NCI-H1694 treated with DMSO at 0.1 percent for 48 hours (cell line): ENCODE measurements at places on chromosomes 16 and 17.

GRCh38 chr17:47603830-47604597 is 45.7 kb upstream of the KPNB1 start:
- DNase-seq, result no peak

- DNase-seq, result no peak
Measured at GRCh38 chr16:82954224-82954929, 327.6 kb downstream of the CDH13 start.

- DNase-seq, result no peak
Measured at GRCh38 chr16:62135446-62135845, 99.2 kb upstream of the CDH8 start.

- no peak for DNase-seq
Measured at GRCh38 chr17:47982091-47982617, 11.2 kb downstream of the CDK5RAP3 start.

DNA sequence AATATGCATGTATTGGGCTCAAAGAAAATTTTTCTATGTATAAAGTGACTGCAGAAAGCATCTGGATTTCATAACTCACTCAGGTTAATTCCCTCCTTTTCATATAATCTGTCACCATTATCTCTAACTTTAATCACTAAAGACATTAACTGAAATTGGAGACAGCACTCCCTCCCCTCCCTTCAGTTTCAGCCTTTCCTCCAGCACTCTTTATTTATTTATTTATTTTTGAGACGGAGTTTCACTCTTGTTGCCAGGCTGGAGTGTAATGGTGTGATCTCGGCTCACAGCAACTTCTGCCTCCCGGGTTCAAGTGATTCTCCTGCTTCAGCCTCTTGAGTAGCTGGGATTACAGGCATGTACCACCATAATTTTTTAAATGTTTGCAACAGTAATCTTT is 43.1 kb downstream of the CDH8 start:
- DNase-seq, result no peak

DNA sequence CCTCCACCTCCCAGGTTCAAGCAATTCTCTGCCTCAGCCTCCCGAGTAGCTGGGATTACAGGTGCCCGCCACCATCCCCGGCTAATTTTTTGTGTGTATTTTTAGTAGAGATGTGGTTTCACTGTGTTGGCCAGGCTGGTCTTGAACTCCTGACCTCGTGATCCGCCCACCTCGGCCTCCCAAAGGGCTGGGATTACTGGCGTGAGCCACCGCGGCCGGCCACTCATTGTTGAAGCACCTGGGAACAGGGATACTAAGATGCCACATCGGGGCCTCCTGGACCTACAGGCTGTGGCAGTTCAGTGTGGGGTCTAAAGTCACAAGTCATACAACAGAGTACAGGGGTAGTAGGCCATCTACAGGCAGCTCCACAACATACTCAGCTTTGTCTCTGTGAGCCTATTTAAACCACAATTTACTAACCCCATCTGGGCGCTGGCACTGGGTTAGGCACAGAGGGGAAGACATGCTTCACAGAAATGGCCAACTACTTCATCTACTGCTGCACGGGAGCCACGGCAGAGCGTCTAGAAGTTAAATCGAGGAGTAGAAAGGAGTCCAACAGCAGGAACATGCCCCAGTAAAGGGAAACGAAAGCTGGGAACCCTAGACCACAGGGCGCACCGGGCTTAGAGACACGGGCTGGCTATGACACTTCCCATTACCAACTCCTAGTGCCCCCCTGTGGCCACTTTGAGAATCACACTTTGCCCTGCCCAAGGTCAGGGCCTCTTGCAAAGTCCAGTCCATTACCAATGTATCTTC is 4.3 kb downstream of the VAMP2 start:
- peak; percentile 75 for DNase-seq

GRCh38 chr17:28828294-28829040 is 14.1 kb downstream of the FAM222B start:
- no peak for DNase-seq

- no peak for DNase-seq
Measured at GRCh38 chr17:50350733-50351132, 4.8 kb downstream of the XYLT2 start.

- no peak for DNase-seq
Measured at GRCh38 chr16:85278839-85279238, 166.6 kb upstream of the CIBAR2 start.

- DNase-seq, result no peak
Measured at GRCh38 chr17:5198472-5198871, 6.8 kb upstream of the ZNF594 start.

DNA sequence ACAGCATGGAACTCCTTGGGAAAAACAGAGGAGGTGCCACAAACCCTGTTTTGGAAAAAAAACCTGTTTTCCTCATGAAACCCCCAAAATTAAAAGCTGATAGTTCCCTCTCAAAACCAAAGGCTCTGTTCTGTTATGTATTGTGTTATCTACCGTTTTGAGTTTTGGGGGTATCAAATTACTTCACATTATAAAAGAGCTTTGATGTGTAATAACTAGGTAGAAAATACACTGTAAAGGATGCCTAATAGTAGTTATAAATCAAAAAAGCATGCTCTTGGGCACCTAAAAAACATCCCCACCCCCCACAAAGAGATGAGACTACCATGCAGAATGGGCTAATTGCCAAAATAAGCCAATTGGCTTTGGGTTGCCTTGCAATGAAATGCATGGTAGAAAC is 30.8 kb downstream of the C16orf54 start:
- no peak for DNase-seq

- peak; percentile 13 for DNase-seq
Measured at GRCh38 chr17:28372945-28373274, 1.4 kb downstream of the SARM1 start.

- DNase-seq, result no peak
Measured at GRCh38 chr17:50963139-50963538, 97.0 kb upstream of the TOB1 start.

DNA sequence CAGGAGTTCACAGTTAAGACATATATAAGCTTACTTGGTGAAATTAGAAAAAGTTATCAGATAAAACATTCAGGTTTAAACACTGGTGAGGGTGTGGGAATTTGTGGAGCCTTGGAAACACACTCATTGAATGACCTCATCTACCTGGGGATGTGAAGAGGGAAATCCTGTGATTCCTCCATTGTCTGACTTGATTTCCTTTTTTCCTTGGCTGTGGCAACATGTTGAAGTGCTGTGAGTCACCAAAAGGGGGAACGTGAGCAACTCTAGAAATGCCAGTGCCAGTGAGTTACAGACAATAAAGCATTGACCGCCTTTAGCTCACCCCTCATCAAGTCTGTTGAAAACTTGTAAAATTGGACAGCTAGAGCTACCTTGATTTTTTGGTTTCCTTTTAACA is 1.8 kb downstream of the HMOX2 start:
- DNase-seq, result no peak

DNA sequence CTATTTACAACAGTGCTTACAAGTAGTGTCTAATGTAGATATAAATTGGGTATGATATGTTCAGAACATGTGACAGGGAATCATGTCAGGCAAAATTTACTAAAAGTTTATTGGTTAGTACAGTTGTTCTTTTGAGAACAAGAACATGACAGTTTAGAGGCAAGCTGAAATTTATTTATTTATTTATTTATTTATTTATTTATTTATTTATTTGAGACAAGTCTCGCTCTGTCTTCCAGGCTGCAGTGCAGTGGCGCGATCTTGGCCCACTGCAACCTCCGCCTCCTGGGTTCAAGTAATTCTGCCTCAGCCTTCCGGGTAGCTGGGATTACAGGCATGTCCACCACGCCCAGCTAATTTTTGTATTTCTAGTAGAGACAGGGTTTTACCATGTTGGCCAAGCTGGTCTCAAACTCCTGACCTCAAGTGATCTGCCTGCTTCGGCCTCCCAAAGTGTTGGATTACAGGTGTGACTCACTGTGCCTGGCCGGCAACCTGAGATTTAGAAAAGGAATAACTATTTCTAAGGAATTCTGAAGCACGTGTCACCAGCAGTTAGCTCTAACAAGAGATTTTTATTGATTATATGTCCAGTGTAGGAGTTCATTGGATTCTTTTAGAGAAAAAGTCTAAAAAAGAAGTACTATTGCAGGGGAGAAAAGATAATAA is 24.9 kb downstream of the MRTFB start:
- no peak for DNase-seq

- no peak for DNase-seq
Measured at GRCh38 chr17:36703860-36704266, 102.5 kb downstream of the MRM1 start.

GRCh38 chr16:9365370-9365728 is 273.9 kb downstream of the HAPSTR1 start:
- DNase-seq, result no peak

GRCh38 chr16:29743827-29744531 is 1.8 kb downstream of the C16orf54 start:
- no peak for DNase-seq

DNA sequence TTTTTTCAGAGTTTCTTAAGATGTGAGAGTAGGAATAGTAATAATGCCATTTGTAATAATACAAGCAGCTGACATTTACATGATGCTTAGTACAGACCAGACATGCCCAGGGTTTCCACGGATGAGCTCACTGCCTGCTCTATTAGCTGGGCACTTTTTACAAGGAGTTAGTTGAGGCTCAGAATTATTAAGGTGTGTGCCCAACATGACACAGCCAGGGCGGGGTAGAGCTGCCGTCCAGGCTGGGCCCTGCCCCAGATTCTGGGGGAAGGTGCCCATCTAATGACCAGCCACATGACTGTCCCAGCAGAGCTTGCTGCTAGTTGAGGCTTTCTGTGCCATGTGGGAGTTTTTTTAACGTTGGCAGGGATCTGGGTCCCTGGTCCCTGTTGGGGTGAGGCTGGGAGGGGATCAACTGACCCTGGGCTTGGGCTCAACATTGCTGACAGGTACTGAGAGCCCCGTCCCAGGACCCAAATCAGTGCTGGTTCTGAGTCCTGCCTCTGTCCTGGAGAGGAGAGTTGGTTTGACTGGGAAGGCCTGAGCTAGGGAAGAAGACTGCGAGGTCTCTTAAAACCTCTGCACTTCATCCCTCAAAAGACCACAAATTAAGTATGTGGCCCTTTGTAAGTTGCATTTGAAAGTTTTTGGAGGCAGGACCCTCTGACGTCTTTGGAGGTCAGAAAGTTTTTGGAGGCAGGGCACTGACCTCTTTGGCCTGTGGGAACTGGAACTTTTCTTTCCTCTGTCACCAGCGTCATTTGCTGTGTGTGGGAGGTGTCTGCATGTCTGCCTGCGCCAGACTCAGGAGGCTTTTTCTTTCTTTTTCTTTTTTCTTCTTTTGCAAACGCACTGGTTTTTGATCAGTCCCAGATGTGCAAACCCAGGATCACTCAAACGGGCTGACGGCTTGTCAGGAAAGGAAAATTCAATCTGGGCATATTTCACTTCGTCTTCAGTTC is 2.2 kb downstream of the CRISPLD2 start:
- DNase-seq, result no peak

DNA sequence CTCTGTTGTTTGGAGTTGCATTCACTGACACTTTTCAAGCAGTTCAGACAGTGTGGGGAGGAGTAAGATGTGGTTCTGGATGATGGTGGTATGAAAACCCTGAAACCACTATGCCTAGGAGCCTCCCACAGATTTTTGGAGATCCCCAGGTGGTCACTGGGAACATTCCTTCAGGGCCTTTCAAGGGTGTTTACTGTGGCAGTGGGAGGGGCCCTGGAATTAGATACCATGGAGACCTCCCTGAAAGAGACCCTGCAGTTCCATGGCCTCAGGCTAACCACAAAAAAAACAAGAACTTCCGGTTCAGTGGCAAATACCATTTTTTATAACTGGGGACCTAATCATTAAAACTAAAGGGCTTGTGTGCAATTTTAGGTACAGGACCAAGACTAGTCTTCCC is 79.9 kb downstream of the TMEM100 start:
- no peak for DNase-seq

- no peak for DNase-seq
Measured at GRCh38 chr16:53486230-53486629, 16.8 kb downstream of the AKTIP start.

GRCh38 chr16:50972876-50973275 is 178.2 kb downstream of the SALL1 start:
- no peak for DNase-seq

DNA sequence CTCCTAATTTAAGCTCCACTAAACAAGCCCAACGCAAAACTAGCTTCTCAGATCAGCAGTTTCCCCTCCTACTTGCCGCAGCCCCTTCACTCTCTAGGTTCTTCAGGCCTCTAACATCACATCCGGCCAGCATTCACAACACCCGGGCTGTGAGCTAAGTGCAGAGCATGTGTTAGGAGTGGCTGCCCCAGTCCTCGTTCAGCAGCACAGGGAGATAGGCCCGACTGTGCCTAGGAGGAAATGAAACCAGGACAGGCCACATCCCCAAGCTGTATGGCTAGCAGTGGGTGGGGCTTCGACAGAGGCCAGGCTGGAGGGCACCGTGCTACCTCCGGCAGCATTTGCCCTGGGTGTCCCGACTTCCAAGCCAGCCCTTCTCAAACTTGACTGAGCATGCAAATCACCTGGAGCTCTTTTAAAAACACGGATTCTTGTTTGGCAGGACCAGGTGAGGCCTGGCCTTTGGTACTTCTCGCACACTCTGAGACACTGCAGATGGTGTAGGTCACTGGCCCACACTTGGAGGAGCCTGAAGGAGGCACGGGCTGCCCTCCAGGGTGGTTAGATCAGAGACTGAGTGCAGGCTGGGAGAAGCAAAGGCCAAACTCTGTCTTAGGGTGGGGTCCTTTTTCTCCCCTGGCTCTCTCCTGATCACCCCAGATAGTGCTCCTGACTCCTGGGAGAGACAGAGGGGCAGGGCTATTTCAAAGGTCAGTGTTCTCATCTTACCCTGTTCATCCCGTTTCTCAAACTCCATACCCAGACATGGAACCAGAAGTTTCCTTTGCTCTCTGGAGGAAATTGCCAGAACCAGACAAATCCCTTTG is 202.0 kb downstream of the C16orf78 start:
- DNase-seq, result no peak

- DNase-seq, result no peak
Measured at GRCh38 chr17:22692806-22693171, 1000.5 kb downstream of the KCNJ18 start.

DNA sequence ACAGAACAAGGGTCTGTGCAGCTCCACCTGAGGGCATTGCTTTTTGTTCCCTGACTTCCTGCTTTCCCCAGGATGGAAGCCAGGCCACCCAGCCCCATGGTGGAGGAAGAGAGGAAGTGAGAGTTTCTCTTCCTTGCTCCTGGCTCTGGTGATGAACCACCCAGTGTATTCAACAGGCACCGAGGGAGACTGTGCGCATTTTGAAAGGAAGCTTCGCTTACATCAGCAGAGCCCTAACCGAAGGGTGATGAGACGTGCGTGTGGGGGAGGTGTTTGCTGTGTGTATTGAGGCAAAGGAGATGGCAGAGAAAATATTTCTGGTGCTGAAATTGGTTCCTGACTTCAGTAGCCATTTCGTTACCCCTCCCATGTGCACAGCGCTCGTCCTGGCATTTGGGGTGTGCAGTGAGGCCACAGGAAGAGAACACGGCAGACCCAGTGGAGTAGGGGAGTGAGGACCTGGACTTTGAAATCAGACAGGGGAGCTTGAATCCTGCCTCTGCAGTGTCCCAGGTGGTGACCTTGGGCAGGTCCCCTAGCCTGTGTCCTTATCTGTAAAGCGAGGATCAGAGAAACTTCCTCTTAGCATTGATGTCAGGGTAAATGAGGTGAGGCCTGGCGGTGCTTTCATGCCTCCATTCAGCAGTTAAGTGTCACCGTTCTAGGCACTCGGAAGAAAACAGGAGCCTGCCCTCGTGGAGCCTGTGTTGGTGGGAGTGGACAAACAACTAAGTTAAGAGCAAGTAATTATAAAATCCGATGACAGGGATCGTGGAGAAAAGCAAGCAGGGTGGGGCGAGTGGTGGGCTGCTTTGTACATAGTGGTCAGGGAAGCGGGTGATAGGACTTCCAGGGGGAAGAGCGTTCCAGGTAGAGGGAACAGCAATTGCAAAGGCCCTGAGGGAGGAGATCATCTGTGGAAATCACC is 7.4 kb downstream of the CMIP start:
- no peak for DNase-seq

GRCh38 chr16:25481636-25482035 is 210.1 kb upstream of the HS3ST4 start:
- no peak for DNase-seq
